Stimulated activated CD4-positive, alpha-beta T cell treated with anti-CD3 and anti-CD28 coated beads, TNF-alpha, amount 100 ng/mL, for 24 hours (primary cell): ENCODE measurements at places on chromosomes 6 and 20.

- no peak for DNase-seq
Measured at GRCh38 chr20:1905009-1905408, 9.8 kb downstream of the SIRPA start.

GRCh38 chr6:156864557-156864956 lies 87.4 kb downstream of the ARID1B start:
- no peak for DNase-seq

- DNase-seq, result no peak
Measured at GRCh38 chr6:25248123-25248522, 31.1 kb upstream of the CARMIL1 start.

GRCh38 chr20:48632825-48633619 lies 194.8 kb downstream of the PREX1 start:
- DNase-seq, result no peak

GRCh38 chr6:120129228-120129627 lies 779.7 kb upstream of the MAN1A1 start:
- no peak for DNase-seq

DNA sequence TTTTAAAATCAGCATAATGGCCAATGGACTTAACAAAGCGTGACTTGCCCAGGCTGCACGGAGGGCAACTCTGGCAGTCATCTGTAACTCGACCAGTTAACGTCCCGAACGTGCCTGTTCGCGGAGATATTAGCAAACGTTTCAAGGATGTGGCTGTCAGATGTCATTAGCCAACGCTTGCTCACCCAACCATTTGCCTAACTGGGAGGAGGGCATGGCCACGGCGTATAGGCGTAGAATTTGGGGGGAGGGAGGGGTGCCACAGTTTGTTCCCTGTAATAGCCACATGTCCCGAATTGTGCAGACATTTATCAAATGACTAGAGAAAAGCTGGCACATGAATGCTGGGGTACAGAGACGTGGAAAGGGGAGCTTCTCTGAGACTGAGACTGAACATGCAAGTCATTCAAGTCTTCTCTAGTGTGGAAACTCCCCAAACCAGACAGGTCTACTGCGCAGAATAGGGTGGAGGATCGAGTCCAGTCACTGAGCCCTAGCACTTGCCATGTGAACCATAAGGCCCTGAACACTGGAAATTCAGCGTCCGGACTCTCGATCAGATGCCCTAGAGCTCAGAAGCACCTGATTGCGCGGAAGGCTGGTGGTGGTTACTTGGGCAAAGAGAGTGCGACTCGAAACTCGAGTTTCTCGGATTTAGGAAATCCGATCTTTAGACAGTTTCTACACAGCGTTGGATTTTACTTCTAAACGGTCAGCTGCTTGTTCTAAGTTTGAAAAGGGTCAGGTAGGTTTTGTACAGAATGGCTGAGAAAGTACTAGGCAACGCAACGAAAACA lies 32.6 kb downstream of the TFAP2B start:
- DNase-seq, result no peak

DNA sequence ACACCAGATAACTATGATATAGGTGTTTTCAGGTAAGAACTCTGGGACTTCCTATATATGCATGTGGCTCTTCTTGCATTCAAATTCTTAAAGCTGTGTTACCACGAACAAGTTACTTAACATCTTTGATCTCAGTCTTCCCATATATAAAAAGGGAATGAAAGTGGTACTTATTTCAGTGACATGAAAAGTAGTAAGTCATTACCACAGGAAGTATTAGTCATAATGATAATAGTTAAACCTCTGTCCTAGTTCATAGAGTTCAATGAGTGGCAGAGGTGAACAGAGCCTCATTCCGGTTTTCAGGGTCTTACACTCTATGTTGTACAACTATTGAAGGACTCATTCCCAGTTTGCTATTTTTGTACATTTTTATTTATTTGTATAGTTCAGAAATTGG lies 237.0 kb downstream of the NKAIN2 start:
- DNase-seq, result no peak

- DNase-seq, result no peak
Measured at GRCh38 chr6:154233383-154233782, 123.2 kb downstream of the IPCEF1 start.

DNA sequence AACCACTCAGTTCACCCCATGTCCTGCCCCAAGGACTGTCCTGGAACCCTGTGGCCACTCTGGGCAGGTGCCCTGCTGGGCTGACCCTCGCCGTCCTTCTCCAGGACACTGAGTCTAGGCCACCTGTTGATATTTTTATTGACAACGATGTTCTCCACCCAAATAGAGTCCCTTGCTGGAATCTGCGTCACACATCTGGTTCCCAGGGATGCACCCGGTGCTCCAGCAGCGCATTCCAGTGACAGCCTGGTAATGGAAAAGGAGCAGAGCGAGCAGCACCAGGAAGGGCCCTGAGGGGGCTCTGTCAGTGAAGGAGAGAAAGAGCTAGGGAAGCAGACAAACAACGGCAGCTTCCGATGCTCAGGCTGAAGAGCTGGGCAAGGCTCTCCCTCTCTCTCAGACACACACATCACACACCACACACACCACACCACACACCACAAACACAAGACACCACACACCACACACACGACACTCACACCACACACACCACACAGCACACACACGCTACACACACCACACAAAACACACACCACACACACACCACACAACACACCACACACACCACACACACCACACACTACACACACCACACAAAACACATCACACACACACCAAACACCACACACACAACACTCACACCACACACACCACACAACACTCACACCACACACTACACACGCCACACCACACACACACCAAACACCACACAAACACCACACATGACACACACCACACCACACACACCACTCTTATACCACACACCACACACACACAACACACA lies 117.9 kb upstream of the THBS2 start:
- no peak for DNase-seq

DNA sequence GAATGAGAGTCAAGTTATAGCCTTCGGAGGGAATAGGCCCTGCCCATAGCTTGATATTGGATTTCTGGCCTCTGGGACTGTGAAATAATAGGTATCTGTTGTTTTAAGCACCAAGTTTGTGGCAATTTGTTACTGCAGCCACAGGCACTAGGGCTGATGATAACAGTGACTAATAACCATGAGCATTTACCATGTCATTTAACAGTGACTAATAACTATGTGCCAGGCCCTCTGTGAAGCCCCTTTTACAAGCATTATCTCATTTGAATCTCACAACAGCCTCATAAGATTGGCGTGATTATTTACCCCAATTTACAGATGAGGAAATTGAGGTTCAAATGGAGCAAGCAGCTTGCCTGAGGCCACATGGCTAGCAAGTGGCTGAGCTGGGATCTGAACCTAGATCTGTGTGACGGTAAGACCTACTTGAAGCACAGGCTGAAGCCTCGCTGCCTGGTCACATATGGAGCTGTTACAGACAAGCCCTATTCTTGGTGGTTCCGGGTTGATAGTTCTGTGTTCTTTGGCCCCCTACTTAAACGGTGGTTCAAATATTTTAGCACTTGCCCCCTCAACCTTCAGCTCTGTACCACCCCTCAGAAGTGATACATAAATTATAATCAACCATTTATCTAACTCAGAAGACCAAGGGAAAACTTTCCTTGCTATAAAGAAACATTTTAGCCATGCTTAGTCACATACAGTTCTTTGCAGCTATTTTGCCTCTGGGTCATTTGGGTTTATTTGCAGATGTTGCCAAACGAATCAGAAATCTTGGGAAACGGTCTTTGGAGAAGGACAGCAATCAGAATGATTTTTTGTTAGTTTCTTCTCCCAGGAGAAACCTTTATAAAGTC lies 98.3 kb downstream of the ELOVL5 start:
- DNase-seq, result no peak
